ENCODE measurements at places on chromosomes 7 and 10. TPM values are rescaled to one million over a fixed set of nuclear protein-coding genes. Genes with fewer than 3 reads are reported as not detected.

Gene SORCS1
- 0.15 TPM for polyA plus RNA-seq

Gene LRRTM3
- polyA plus RNA-seq, result not detected

Gene EBF3
- not detected for polyA plus RNA-seq

Gene GPR158
- polyA plus RNA-seq, result not detected

Gene OGDHL
- 0.46 TPM for polyA plus RNA-seq

Gene CAV1
- polyA plus RNA-seq, result 3.3 TPM

Gene CNOT4
- polyA plus RNA-seq, result 19.0 TPM

Gene GRM3
- 0.19 TPM for polyA plus RNA-seq

Gene KNDC1
- 0.01 TPM for polyA plus RNA-seq

Gene PPP1R9A
- not detected for polyA plus RNA-seq

Gene LRRD1
- not detected for polyA plus RNA-seq

Gene EPO
- not detected for polyA plus RNA-seq

Gene IGF2BP3
- polyA plus RNA-seq, result 15.8 TPM

Gene CCM2
- polyA plus RNA-seq, result 62.8 TPM

Gene TMED4
- 55.6 TPM for polyA plus RNA-seq

Gene MACROH2A2
- polyA plus RNA-seq, result not detected

Gene HABP2
- polyA plus RNA-seq, result not detected

Gene UPK3B
- not detected for polyA plus RNA-seq

Gene DNAJC12
- 2.7 TPM for polyA plus RNA-seq

Gene LRRC17
- 0.08 TPM for polyA plus RNA-seq

Gene UNCX
- not detected for polyA plus RNA-seq

Gene ADRB1
- polyA plus RNA-seq, result 0.39 TPM

Gene VOPP1
- 55.9 TPM for polyA plus RNA-seq

Gene ZNF804B
- polyA plus RNA-seq, result not detected

Gene TUBB8
- not detected for polyA plus RNA-seq

Gene EPDR1
- 6.7 TPM for polyA plus RNA-seq

Gene SPDYE8
- polyA plus RNA-seq, result 0.58 TPM

Gene ASB10
- polyA plus RNA-seq, result not detected

Gene CHAT
- polyA plus RNA-seq, result not detected

Gene MRC1
- not detected for polyA plus RNA-seq

Gene FXYD4
- polyA plus RNA-seq, result not detected

Gene DENND2A
- not detected for polyA plus RNA-seq

Gene AVPI1
- polyA plus RNA-seq, result 1.4 TPM

Gene SLC16A9
- 4.3 TPM for polyA plus RNA-seq

Gene CXCL12
- polyA plus RNA-seq, result 0.86 TPM

Gene GJD4
- polyA plus RNA-seq, result not detected

Gene ELFN1
- not detected for polyA plus RNA-seq

Gene GIMAP4
- polyA plus RNA-seq, result 0.24 TPM

Gene VPS41
- polyA plus RNA-seq, result 49.9 TPM

Gene NAT16
- not detected for polyA plus RNA-seq

Gene SEM1
- polyA plus RNA-seq, result 424 TPM

Gene IFIT3
- polyA plus RNA-seq, result 53.0 TPM

Gene MEIG1
- 1.5 TPM for polyA plus RNA-seq

Gene ARHGAP22
- 0.56 TPM for polyA plus RNA-seq

Gene PON1
- not detected for polyA plus RNA-seq

Gene CALCR
- not detected for polyA plus RNA-seq

Gene CHST15
- 0.05 TPM for polyA plus RNA-seq

Gene SEMA3A
- 0.17 TPM for polyA plus RNA-seq

Gene AS3MT
- 0.17 TPM for polyA plus RNA-seq

Gene GIMAP2
- polyA plus RNA-seq, result 24.4 TPM

Gene SPDYE6
- 1.3 TPM for polyA plus RNA-seq

Gene CPA4
- not detected for polyA plus RNA-seq

Gene TEX36
- polyA plus RNA-seq, result not detected

Gene TAS2R39
- not detected for polyA plus RNA-seq

Gene ANKRD1
- polyA plus RNA-seq, result not detected

Gene RNLS
- 7.4 TPM for polyA plus RNA-seq

Gene SAP25
- 0.38 TPM for polyA plus RNA-seq

Gene HHEX
- 32.8 TPM for polyA plus RNA-seq

Gene ZNF33A
- 18.0 TPM for polyA plus RNA-seq

All from GM12878 (cell line).